Activated CD4-positive, alpha-beta T cell treated with anti-CD3 and anti-CD28 coated beads for 48 hours (primary cell): ENCODE measurements at places on chromosomes 13 and 19.

GRCh38 chr13:45396533-45397095 lies 21.6 kb downstream of the SLC25A30 start:
- peak; percentile 12 for DNase-seq

- no peak for DNase-seq
Measured at GRCh38 chr13:40963927-40964326, 55.2 kb downstream of the ELF1 start.

- DNase-seq = no peak
Measured at GRCh38 chr13:112903071-112903577, 65.9 kb upstream of the MCF2L start.

- no peak for DNase-seq
Measured at GRCh38 chr19:18764591-18765051, 26.5 kb downstream of the COMP start.

- no peak for DNase-seq
Measured at GRCh38 chr19:15669440-15669839, 3.4 kb upstream of the CYP4F12 start.
